ENCODE measurements at places on chromosomes 7 and 10.
A peak's percentile ranks its signal among the peaks of the same experiment; 100 is the strongest.

- peak; percentile 71 for DNase-seq
These were observed at the start of gene PTPRE for GRCh38 chr10:127906548-127907377. TSS of gene PTPRE (plus strand) at chr10:127907103. CDS start at chr10:128040882, 133,779 bp downstream.

- DNase-seq: no peak
These were observed 266.0 kb downstream of the RNLS start for GRCh38 chr10:88317099-88317498.

- no peak for DNase-seq
These were observed 12.8 kb downstream of the ZMIZ2 start for GRCh38 chr7:44761207-44762161.

DNA sequence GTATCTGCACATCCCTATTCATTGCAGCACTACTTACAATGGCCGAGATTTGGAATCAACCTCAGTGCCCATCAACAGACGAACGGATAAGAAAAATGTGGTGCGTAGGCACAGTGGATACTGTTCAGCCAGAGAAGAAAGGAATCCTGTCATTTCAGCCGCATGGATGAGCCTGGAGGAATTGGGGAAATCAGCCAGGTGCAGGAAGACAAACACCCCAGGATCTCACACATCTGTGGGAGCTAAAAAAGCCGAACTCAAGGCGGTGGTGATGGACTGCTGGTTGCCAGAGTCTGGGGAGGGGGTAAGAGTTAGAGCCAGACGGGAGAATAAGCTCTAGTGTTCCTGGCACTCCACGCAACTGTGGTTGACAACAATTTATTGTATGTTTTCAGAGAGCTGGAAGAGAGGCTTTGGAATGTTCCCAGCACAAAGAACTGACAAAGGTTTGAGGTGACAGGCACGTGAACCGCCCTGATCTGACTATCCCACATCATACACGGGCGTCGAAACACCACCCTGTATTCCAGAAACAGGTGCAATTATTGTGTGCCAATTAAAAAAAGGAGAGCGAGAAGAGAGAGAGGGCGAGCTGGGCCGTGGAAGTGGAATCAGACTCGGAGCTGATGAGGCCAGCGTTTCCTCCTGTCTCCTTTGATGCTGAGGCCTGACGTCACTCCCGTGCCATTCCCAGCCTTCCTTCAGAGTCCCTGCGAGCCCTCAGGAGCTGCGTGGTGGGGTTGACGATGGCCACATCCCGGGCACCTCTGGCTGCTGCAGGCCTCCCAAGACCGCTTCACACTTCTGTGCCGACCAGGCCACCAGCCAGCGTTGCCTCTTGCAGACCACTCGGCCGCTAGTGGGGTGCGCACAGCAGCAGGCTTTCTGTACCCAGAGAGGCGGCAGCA, 189.5 kb downstream of the DNAJB6 start:
- DNase-seq: no peak

GRCh38 chr7:101779267-101779666, 38.2 kb upstream of the CUX1 start:
- no peak for DNase-seq

- DNase-seq: no peak
These were observed 745.4 kb downstream of the PHTF2 start for GRCh38 chr7:78543976-78544375.

DNA sequence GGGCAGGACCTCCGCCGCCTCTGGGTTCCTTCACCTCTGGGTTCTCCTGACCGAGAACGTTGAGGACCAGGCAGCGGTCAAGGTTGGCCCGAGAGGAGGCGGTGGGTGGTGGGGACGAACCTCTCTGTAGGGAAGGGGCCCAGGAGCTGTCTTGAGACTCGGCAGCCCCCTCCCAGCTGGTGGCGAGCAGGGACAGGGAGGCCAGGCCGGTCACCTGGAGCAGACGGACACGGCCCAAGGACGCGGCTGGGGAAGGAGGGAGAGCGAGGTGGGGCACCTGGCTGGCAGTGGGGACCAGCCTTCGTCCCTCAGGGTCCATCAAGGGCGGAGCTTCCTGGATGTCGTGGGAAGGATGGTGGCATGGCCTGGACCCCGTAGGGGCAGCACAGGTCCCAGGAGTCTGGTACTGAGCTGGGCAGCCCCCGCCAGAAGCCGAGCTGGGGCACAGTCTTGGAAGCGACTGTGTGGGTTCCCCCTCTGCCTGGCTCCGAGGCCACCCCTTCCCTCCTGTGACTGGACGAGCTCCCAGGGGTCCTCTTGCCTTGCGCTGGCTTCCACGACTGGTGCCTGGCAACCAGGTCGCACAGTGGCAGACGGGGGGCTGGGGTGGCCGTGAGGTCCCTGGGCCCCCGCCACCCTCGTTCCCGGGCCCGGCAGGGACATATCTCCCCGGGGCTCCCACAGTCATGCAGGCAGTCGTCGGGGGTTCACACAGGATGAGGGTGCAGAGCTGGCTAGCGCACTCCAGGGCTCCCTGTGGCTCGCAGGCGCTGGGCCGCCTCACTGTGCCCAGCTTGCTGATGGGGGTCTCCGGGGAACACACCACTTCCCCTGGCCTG, 89.9 kb downstream of the DNAJB6 start:
- no peak for DNase-seq

DNA sequence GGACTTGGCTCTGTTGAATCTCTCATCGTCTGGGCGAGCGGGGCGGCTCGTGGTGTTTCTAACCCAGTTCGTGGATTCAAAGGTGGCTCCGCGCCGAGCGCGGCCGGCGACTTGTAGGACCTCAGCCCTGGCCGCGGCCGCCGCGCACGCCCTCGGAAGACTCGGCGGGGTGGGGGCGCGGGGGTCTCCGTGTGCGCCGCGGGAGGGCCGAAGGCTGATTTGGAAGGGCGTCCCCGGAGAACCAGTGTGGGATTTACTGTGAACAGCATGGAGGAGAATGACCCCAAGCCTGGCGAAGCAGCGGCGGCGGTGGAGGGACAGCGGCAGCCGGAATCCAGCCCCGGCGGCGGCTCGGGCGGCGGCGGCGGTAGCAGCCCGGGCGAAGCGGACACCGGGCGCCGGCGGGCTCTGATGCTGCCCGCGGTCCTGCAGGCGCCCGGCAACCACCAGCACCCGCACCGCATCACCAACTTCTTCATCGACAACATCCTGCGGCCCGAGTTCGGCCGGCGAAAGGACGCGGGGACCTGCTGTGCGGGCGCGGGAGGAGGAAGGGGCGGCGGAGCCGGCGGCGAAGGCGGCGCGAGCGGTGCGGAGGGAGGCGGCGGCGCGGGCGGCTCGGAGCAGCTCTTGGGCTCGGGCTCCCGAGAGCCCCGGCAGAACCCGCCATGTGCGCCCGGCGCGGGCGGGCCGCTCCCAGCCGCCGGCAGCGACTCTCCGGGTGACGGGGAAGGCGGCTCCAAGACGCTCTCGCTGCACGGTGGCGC, at the start of gene EN2:
EN2 (plus strand) TSS at position 19 of the 767 bp plus-strand sequence; CDS start at position 268, 249 bp downstream.
- DNase-seq: no peak

GRCh38 chr7:45593877-45594276, 19.7 kb downstream of the ADCY1 start:
- no peak for DNase-seq

- DNase-seq: no peak
These were observed 128.4 kb downstream of the ELMO1 start for GRCh38 chr7:37320140-37320847.

DNA sequence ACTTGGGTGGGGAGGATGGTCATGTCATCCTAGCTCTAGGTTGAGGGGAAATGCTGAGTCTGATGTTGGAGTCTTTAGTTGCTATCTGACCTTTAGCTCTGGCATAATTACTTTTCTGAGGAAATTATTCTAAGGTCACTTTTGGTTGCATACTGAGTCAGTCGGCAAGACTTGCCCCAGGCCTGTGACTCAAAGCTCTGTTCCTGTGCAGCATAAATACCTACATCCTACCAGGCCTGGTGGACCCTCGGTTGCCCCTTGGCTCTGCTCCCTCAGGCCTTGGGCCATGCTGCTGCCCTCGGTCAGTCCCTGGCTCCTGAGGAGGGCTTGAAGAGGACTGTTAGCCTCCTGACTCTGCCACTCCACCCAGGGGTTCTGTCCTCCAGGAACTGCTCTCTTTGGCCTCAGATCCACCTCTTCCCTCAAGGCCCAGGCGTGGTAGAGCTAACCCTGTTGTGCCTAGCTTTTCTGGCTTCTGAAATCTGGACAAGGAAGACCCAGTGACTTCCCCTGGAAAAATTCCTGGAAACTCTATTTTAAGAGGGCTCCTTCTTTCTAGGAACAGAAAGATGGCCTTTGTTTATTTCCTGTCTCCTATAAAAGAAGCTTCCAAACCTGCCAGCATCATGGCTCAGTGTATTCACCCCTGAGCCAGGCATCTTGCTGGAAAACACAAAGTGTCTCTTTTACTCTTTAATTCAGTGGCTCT, 71.2 kb downstream of the TMEM178B start:
- no peak for DNase-seq

DNA sequence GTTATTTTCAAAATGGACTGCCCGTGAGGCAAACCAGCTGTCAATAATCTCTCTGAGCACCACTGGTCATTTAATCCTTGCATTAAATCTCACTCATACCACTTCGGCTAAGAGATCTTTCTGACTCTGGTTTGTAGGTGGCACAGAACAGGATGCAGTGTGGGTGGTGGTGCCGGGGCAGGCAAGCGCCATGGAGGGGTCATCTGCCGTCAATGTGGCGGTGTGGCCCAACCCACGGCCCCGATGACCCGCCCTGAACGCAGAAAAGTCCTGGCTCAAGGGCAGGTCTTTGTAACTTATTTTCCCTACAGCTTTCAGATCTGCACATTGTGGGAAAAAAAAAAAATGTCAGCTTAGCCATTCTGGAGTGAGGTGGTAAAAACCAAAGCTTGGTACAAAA, 73.2 kb upstream of the MGMT start:
- no peak for DNase-seq

DNA sequence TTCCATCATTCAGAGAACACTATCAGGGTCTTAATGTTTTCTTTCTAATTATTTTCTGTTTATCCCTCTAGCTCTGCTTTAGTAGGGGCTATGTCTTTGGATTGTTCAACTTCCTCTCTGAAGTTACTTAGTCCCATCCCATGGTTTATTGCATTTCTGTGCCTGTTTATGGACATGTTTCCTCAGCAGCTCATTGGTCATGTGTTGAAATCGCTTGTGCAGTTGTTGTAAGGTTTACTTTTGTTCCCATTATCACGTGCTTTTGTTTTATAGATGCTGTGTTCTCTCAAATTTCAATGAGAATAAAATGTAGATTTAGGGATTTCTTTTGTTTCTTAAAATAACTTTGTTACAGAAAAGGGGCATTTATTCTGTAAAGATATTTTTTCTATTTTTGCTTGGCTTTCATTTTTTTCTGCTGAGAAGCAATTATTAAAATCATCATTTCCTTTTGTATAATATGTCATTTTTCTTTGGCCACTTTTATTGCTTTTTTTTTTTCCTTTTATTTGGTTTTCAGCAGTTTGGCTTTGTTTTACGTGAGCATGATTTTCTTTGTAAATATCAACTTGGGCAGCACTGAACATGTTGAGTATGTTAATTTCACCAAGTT, 110.9 kb downstream of the CCDC7 start:
- no peak for DNase-seq

DNA sequence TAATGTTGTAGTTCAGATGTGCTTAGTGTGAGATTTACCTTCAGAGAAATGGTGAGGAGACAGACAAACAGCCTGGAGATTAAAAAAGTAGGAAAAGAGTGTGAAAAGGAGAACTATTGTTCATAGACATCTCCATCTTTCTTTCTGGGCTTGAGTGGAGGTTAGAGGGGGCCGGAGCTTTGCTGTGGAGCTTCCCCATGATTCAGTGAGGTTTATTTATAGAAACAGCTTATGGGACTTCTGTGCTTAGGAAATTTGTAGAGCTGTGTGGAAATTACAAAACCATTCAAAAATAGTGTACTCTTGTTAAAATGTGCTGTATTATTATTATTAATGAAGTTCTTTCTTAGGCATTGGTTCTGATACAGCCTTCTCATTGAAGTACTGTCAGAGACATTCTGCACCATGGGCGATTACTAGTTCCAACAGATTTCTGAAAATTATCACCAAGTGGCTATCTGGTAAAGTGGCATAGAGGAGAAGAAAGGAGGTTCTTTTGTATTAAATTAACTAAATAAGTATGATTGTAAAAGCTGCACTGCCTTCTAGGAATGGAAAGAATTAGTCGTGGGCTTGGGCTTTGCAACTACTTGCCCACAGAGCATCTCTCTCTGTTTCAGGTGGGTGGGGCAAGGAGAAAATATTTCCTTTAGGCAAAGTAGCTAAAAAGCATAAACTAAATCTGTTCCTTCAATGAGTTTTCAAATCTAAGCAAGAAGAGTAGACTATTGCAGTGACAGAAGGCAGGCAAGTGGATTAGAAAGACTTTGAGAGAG, 8.7 kb upstream of the TCAF1 start:
- no peak for DNase-seq
